T47D (cell line): ENCODE measurements at places on chromosomes 6 and 20.
A peak's percentile ranks its signal among the peaks of the same experiment; 100 is the strongest.

- DNase-seq = no peak
These were observed 23.4 kb downstream of the PACSIN1 start for GRCh38 chr6:34489207-34489805.

- no peak for DNase-seq
These were observed 213.0 kb upstream of the SUPT3H start for GRCh38 chr6:45590696-45591184.

DNA sequence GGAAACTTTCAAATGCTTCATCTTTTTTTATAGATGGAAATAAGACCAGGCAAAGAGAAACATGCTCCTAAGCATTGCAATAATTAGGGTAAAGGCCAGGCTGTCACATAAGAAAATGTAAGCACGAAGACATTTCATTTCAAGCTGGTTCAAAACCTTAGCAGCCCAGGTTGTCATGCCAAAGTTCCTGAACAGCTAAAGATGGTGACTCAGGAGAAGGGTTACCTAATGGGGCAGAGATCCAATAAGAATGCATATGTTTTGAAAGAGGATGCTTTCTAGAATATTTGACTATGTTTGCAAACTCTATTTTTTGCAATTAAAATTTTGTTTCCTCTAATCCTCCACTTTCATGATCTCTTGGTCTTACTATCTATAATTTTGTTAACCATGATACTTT lies 65.6 kb upstream of the PHACTR2 start:
- DNase-seq = no peak

DNA sequence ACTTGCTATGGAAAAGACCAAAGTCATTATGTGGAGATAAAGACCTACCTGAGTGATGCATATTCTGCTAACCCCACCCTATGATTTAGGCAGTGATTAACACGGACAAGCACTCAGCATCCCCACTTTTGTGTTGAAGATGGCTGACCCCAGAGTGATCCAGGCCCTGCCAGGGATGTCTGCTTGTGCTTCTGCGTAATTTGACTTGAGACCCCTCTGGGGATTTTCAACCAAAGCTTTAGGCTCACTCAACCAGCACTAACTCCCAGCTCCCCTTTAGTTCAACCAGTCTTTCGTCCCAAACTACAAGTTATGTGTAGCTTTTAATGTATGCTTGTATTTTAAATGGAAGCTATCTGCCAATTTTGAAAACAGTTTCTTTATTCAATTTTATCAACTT lies 538.0 kb upstream of the ID4 start:
- DNase-seq = no peak

GRCh38 chr6:139020689-139021088 lies 7.9 kb upstream of the ABRACL start:
- no peak for DNase-seq

DNA sequence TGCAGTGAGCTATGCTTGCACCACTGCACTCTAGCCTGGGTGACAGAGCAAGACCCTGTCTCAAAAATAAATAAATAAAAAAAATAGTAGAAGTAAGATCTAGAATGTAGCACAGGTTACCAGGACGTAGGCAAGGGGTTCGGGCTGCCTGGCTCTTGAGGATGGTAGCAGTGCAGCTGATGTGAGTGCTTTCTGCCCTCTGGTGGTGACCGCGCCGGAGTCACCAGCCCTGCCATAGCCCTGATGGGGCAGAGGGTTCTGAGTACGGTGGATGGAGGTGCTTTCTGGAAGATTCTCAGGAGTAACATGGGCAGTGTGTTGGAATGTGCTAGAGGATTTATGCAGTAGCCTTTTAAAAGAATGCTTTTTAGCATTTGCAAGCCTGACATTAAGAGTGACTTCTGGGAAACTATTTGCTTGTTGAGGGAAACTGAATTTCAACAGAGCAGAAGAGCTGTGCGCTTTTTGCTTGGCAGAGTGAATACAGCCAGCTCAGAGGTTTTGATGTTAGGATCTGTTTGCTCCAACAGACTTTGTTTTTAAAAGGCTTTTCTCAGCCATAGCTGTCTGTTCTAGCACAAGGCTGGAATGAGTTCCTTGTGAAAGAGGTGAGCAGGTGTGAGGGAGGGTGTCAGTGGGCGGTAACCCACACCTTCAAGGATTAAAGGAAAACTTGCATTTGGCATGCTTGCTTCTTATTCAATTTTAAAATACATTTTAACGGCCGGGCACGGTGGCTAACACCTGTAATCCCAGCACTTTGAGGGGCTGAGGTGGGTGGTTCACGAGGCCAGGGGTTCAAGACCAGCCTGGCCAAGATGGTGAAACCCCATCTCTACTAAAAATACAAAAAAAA lies 65.9 kb downstream of the PTPN1 start:
- DNase-seq = peak; percentile 80

DNA sequence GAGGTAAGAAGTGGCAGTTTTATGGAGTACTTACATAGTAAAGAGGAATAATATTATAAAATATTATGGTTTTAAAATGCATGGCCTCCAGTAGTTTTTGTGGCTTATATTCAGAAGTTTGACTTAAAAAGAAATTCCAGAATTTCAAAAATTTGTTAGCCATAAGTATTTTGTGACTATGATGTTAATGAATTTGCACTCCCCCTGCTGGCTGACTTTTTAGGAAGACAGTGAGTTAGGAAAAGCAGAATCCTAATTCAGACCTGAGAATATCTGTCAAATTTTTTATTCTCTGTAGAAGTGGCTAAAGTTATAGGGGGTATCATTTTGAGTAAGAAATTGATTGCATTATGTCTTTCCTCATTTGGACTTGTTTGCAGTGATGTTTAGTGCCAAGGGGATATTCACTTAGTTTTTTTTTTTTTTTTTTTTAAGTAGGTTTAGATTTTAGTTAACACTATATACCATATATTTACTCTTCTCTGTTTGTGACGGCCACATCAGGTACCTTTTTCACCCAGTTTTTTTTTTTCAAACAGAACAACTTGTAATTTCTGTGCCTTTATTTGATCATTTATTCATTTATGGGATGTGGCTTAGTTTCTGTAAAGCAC lies 40.8 kb downstream of the ZFAND3 start:
- no peak for DNase-seq

DNA sequence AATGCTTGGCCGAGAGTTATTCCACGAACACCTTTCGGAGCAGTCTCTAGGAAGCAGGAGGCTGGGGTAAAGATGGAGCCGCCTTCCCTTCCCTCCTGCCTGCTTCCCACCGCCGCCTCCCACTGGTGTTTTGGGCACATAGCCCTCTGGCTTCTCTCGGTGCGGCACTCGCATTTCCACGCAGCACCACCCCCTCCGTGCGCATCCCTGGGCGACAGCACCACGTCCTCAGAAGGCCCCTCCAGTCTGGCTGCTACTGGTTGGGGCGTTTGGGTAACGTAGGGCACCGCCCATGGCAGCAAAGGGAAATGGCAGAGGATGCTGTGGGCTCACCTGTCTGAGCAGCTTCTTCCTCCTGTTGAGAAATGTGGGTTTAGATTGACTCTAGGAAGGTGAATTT lies 2.4 kb downstream of the COL20A1 start:
- DNase-seq = no peak

- DNase-seq = no peak
These were observed 3.9 kb upstream of the REV3L start for GRCh38 chr6:111486921-111487320.

GRCh38 chr20:48862279-48862678 lies 34.5 kb upstream of the PREX1 start:
- no peak for DNase-seq

GRCh38 chr6:135331002-135331401 lies 149.9 kb downstream of the MYB start:
- no peak for DNase-seq

GRCh38 chr20:6007529-6008103 lies 46.2 kb downstream of the LRRN4 start:
- DNase-seq = no peak

GRCh38 chr6:161602359-161602758 lies 328.5 kb upstream of the AGPAT4 start:
- DNase-seq = no peak

- DNase-seq = peak; percentile 99
These were observed at the start of gene ADRM1 for GRCh38 chr20:62302341-62303061. ADRM1 (plus strand) TSS chr20:62302997; CDS start chr20:62303569, 572 bp downstream.

GRCh38 chr20:12455148-12455547 lies 537.5 kb downstream of the BTBD3 start:
- DNase-seq = no peak

DNA sequence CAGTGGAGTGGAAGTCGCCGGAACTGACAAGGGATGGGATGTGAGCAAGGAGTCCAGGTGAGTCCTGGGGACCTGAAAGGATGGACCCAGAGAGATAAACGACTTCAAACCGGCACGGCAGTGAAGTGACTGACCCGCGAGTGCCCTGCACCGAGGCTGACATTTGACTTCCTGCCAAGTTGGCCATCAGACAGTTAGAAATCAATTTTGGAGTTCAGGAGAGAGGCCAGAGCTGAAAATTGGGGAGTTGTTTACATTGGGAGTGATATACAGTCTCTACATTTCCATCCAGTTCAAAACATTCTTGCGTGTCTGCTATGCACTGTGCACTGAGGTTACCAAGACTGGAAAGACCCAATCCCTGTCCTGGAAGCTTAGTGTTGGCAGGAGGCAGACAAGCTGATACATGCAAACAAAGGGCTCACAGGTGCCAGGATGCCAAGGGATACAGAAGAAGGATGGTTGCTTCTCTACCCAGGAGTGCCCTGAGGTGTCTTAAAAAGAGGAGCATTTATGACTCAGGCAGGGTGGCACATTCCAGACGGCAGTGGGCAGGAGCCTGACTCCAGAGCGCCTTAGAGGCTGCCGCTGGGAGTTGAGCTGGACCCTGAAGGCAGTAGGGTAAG lies 186.6 kb downstream of the MTHFD1L start:
- DNase-seq = peak; percentile 2

DNA sequence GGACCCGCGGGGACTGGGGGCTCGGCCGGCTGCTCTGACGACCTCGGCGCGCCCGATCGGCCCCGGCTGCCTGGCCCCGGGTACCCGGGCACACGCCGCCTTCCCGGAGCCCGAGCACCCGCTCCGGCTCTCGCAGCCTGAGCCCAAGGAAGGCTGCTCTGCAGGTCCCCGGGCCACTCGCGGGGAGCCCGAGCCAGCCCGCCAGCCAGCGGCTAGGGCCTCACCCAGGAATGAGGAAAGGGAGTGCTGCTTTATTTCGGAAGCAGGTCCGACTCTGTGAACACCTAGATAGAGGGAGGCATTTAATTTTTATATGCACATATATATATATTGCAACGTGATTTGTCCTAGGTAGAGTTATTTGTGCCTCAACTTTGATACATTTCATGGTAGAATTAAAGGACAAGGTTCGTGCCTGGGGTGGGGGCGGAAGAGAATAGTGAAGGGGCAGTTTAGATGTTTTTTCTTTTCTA lies 15.5 kb downstream of the FOXA2 start:
- no peak for DNase-seq

DNA sequence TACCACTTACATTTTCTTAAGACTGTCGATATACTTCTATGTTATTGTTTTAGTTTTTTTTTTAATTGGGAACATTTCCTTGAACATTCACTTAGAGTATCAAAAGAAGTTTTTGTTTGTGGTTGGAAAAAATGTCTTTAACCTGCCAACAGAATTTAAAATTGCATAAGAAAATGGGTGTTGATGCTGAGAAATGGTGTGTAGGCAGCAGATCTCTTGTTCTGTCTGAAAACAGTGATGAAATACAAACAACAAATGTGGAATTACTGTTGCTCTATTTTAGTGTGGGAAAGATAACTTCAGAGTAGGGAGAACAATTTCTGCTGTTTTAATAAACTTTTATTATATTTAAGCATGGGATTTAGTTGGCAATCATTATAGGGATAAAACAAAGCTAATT lies 293.5 kb downstream of the CDKAL1 start:
- no peak for DNase-seq
